ENCODE measurements at places on chromosomes 6 and 20. TPM values are rescaled to one million over a fixed set of nuclear protein-coding genes. Genes with fewer than 3 reads are reported as not detected.

The CDH26 gene
- 0.22 TPM for total RNA-seq

The CDYL gene
- total RNA-seq = 27.8 TPM

The CNPY3 gene
- total RNA-seq = 38.1 TPM

The RIPPLY2 gene
- 0.40 TPM for total RNA-seq

The HMGN3 gene
- 61.1 TPM for total RNA-seq

The C20orf144 gene
- total RNA-seq = under 0.01 TPM

The RNF217 gene
- 14.2 TPM for total RNA-seq
